ENCODE measurements at places on chromosomes 11 and 22.
A peak's percentile ranks its signal among the peaks of the same experiment; 100 is the strongest.

DNA sequence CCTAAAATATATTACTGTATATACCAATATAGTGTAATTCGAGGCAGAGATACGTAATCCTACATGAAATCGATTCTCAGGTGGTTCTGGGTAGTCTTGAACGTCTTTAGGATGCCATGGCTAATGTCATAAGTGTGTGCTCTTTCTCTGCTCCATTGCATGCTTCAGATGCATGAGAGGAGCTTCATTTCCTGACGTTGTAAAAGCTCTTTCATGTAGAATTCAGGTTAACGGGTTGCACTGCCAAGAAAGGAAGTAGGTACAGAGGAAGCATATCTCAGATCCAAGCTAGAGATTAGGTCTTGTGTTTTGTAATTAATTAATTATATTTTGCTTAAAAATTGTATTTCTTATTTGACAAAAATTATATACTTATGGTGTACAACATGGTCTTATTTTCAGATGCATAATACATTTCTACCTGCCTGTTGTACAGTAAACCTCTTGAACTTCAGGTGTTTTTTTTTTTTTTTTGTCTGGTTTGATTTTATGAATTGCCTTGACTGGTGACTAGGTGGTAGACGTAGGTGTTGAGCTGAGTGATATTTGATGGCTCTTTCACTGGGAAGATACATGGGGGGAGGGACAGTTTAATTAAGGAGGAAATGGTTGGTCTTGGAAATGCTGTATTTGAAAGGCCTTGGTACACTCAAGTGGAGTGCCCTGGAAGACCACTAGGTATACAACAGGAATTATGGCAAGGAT lies 9.3 kb downstream of the NUP50 start:
- no peak for DNase-seq

DNA sequence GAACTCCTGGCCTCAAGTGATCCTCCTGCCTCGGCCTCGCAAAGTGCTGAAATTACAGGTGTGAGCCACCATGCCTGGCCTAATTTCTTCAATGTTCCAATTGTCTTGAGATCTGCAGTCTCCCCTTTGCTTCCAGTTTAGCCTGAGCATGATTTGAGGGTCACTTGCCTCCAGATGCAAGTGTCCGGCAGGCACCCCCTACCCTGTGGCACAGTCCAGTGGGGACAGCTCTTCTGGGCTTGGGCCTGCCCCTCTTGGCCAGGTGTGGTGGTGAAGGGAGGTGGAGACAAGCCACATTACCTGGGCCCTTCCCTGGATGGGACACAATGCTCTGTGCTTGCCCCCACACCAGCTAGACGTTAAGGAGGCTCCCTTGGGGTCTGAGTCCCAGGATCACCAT lies 21.3 kb upstream of the CACNG2 start:
- DNase-seq, result no peak

DNA sequence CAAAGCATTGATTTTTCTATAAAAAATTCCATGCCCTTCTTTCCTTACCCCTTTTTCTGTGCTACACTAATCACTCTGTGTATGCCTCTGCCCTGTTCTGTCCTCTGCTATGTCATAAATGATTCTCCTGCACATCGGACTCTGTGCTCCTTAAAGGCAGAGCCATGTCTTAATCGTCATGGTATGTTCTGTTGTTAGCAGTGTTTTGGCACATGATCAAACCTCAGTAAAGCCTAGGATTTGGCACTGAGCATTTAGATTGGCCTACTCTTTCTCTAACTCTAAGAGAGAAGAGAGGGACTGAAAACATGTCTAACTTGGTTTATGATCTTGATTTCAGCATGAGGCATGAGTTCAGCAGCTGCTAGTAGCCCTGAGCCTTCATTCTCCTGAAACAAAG lies 266.9 kb downstream of the AASDHPPT start:
- DNase-seq, result no peak

GRCh38 chr11:118171269-118172062 lies 5.0 kb downstream of the SCN2B start:
- DNase-seq, result peak; percentile 80

- DNase-seq, result no peak
These were observed 86.4 kb downstream of the MPPED1 start for GRCh38 chr22:43497956-43498855.

DNA sequence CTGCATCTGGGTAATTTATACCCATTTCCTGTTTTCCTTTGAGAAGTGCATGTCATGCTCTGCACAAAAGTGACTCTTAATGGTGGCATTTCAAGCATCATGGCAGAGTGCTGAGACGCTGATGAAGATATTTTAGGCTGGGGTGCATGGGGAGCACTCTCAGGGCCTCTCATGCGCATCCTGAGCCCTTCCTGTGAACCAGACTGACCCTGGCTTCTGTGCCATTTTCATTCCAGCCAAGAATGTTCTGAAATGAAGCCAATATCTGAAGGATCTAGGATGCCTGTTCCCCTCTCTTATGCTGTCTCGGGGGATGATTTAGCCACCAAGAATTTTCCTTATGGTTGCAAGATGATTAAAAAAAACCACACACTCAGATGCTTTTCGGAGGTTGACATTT lies 61.5 kb downstream of the MIAT start:
- no peak for DNase-seq

DNA sequence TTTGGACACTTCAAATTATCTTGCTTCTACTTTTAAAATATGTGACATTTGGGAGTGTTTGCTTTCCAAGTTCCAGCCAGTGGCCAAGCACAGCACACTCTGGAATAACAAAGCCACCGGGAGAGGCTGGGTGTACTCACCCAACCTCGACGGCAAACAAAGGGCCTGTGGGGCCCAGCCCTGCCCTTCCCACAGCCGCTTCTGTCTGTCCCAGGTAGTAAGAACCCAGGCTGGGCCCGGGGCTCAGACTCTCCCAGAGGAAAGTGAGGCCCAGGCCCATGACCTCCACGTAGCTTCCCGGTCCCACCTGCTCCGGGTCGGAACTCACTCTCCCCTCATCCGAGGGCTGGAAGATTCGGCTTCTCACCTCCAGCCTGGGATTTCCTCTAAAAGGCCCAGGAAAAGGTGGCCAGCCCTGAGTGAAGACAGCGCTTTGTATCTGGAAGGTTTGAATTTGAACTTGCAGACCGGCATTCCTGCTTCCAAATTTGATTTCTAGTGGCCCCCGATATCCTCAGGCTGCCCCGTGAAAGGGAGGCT lies 93.5 kb downstream of the CELSR1 start:
- DNase-seq, result no peak

DNA sequence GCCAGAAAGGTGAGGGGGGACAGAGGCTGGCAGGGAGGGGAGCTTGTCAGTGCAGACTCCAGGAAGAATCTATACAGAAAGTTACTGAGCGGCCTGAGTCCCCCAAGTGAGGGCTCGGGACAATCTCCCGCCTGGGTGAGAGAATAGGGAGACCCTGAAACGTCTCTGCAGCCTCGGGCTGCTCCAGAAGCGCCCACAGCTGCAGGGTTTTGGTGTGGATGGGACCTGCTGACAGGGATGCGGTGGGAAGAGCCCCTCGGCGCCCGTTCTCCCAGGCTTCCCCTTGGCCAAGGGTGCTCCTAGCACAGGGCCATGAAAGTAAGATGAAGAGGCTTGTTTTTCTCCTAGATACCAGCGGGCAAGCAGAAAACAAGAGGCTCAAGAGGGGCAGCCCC lies 743 bp upstream of the RCE1 start:
- no peak for DNase-seq

DNA sequence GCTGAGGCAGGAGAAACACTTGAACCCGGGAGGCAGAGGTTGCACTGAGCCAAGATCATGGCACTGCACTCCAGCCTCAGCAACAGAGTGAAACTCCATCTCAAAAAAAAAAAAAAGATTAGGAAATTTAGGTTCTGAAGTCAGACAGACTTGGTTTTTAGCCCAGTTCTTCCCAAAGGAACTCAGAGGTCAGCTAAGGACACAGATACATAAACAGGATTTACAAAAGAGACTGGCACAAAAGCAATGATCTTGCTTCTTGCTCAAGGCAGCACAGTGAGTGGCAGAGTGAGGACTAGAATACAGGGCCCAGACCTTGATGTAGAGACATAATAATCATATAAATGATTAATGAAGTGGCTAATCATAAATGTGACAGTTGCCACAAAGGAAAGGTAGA lies 25.4 kb upstream of the RRAS2 start:
- no peak for DNase-seq

- DNase-seq, result no peak
These were observed 2.9 kb upstream of the SVIP start for GRCh38 chr11:22832315-22833015.

DNA sequence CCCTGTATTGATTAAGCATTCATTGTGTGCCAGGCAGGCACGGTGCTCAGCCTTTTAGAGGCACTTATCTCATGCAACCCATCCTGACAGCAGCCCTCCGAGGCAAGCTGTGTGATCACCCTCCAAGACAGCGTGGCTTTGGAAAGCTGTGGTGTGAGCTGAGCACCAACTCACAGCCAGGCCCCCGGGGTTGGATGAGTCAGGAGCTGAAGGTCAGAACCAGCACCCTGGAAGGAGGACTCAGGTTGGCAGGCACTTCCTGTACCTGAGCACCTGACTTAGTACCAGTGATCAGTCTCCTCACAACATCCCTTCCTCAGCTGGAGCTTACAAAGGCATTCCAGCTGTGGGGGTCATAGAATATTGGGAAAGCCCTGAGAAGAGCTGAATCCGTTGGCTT lies 9.0 kb downstream of the PATZ1 start:
- no peak for DNase-seq

DNA sequence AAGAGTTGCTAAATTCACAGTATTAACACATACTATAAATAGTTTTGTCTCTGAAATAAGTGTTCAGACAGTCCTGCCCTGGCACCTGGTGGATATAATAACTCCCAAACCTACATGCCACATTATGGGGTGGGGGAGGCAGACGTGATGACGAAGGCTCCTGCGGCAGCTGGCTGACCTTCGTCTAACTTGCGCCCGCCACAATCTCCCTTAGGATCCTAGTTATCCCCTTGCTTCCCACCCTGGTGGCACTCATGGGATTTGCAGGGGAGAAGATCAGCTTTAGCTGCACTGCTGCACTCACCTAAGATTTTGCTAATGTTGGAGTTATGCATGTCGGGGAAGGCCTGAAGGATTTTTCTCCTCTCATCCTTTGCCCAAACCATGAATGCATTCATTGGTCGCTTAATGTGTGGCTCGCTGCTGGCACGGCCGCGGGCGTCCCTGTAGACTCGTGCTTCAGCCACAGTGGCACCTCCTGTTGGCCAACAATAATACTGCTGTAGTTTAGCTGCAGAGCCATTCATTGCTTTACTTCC lies 367.6 kb downstream of the SOX6 start:
- peak; percentile 5 for DNase-seq

DNA sequence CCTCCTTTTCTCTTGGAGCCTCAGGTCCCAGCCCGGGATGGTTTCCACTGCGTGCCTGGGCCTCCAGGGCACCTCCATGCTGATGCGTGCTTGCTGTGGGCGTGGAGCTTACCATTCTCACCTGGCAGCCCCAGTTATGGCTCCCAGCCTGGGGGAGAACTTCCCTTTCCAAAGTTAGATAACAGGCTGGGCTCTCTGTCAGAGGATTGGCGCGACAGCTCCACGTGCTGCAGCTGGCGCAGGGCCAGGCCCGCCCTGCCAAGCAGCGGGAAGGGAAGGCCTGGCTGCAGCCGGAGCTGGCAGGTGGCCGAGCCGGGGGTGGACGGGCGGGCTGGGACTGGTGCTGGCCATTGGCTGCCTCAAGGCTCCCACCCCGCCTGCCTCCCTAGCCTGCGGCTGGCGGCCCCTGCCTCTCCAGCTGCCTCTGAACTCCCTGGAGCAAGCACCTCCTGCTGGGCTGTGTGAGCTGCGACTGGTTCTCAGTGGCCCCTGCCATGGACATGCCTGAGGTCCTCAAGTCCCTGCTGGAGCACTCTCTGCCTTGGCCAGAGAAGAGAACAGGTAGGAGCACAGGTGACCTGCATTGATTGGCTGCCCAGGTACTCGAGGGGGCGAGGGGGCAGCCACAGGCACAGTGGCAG lies 14.6 kb upstream of the TEF start:
- peak; percentile 36 for DNase-seq

DNA sequence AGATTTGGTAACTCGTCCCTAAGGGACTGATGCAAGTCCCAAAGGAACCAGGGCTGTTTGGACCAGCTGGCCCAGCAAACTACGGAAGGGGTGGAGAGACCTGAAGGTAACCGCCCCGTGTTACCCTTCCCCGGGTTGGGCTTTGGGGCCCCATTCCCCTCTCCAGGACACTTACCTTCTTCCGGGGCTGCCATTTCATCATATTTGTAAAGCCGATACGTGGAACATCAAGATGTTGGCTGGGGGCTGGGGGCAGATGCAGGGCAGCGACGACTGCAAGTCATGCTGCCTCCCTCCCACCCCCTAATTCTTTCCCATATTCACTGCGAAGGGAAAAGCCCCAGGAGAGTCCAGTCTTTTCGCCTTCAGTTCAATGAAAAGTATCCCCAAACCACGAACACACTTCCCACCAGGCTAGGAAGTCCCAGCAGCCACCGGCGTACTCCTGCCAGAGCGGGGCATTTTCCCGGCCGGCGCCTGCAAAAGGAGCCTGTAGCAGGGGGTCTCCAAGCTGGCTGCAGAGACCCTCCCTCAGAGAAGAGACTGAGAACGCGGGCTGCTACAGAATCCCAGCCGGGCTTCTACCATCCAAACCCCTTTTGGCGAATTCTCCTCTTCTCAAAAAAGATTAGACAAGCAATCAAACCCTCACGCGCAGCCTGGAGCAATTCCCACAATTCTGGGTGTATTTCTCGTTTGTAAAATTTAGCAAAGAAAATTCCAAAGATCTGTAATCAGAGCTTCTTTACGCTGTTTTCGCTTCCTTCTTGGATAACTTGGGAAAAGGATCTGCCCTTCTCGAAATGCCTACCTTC lies 236.7 kb downstream of the TTC28 start:
- DNase-seq, result no peak

GRCh38 chr11:42646959-42647358 lies 664.8 kb upstream of the API5 start:
- DNase-seq, result no peak

DNA sequence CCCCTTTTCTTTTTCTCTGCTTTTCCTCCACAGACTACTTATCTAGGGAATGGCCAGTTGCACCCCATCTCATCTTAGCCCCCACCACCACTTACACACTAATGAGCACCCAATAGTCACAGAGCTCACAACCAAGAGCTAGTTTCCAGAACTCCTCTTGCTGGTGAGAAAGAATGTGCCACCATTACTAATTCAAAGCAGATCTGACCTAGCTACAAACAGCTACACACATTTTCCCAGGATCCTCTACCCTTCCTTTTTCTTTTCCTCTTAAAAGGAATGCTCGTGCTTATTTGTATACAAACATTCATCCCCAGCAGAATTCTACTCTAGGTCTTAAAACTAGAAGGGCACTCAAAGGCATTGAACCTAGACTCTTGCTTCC lies 136.8 kb downstream of the CD44 start:
- no peak for DNase-seq

DNA sequence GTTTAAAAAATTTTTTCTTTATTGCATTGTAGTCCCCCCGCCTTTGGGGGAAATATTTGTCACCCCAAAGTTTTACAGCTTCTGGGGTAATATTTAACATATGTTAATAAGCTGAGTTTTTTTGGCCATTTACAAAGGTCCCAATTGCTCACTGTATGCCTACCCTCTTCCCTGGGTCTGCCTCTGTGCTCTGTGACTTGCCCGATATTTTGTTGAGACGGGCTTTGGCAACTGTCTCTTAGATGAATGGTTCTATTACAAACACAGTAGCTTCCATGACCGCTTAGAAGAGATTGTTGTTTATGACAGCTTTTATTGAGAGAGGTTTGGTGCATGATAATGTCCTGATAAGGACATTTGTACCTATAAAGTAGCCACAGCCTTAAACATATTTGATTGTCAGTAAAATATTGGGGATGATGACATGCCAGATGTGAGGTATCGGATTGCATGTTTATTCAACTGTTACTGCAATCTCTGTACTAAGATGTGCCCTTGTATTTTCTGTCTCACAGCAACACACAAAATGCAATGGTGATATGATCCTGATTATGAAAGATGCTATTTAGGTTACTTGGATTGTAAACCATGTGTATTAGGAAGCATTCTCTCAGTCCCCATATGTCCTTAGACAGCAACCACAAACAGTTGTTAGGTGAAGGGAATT lies 103.1 kb downstream of the TEAD1 start:
- DNase-seq, result no peak
